Mammary epithelial cell (primary cell): ENCODE measurements at places on chromosomes 7 and 10. TPM values are rescaled to one million over a fixed set of nuclear protein-coding genes. Genes with fewer than 3 reads are reported as not detected.

The AGAP5 gene
- 3.3 TPM for total RNA-seq

The PITX3 gene
- total RNA-seq: not detected

The UBN2 gene
- total RNA-seq: 11.9 and 16.7 TPM in 2 replicates

The SYT15 gene
- 0.68 and 0.83 TPM in 2 replicates for total RNA-seq

The STRIP2 gene
- total RNA-seq: 12.5 and 13.0 TPM in 2 replicates

The PFKP gene
- 142 TPM for total RNA-seq

The KIAA1549 gene
- total RNA-seq: 6.5 and 7.7 TPM in 2 replicates

The POLL gene
- total RNA-seq: 30.3 and 42.3 TPM in 2 replicates

The MSMB gene
- not detected for total RNA-seq

The ODAD2 gene
- 1.5 TPM for total RNA-seq

The KCNH2 gene
- not detected in 2 replicates for total RNA-seq

The ASL gene
- 59.7 and 68.0 TPM in 2 replicates for total RNA-seq

The ACTA2 gene
- 20.7 and 29.4 TPM in 2 replicates for total RNA-seq

The ZC3HAV1L gene
- total RNA-seq: 7.6 and 9.9 TPM in 2 replicates

The OPALIN gene
- not detected for total RNA-seq

The ATOH7 gene
- total RNA-seq: not detected

The SLC39A12 gene
- total RNA-seq: not detected in 2 replicates
